ENCODE measurements at places on chromosomes 13 and 19.

DNA sequence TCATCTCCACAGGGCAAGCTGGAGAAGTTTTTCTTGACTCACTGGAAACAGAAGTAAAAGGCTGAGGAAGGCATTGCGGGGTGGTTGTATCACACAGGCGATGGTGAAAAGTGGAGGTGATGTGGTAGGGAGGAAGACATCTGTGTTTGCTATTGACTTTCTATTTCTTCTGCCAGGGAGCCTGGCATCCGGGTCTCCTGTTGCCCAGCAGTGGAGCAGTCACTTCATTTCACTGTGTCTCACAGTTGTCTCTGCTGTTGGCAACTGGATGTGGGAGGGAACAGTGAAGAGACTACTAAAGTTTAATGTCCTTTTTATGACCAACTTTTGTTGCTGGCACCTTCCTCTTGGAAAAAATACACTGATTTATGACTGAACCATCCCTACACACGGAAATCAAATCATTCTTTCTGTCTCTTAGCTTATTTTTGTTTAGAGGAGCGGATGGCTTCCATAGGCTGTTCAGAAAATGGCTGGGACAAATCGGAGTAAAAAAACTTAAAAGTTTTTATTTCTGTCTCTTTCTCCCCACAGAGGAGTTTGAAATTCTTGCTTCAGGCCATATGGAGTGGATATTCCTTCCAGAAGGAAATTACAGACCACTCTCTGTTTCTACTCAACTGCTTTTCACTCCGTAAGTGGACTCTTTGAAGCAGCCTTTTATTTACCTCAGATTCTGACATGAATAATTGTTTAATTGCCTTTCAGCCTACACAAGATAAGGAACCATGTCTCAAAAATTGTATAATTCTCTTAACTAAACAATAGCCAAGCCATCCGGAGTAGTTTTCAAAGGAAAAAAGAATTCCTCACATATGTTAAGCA, 23.8 kb upstream of the MEDAG start:
- DNase-seq: no peak

DNA sequence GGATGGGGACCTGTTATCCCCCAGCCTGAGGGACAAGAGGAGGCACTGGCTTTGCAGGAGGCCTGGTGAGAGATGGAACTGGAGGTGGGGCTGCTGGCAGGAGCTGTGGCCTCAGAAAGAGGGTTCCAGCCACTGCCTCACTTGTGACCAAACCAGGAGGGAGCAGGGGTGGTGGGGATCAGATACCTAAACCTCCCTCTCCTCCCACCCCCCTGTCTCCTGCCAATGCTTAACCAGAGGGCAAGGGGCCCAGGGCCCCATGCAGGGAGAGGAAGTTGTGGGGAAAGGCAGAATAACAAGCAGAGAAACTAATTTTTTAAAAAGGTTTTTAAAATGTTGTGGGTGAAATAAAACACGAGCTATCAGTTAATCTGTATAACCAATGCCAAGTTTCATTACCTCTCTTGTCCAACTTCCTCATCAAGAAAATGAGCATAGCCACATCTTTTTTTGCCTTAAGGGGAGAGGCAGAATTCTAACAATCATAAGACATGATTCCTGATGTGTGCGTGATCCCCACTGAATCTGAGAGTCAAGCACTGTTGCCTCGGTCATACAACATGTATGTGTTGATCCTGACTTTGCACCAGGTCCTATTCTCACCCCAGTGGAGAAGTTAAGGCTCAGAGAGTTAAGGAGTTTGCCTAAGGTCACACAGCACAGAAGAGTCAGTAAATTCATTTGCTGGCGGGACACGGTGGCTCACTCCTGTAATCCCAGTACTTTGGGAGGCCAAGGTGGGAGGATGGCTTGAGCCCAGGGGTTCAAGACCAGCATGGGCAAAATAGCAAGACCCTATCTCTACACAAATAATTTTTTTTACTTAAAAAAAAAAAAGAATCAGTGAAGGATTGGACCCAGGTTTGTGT, 12.9 kb downstream of the FXYD5 start:
- no peak for DNase-seq

DNA sequence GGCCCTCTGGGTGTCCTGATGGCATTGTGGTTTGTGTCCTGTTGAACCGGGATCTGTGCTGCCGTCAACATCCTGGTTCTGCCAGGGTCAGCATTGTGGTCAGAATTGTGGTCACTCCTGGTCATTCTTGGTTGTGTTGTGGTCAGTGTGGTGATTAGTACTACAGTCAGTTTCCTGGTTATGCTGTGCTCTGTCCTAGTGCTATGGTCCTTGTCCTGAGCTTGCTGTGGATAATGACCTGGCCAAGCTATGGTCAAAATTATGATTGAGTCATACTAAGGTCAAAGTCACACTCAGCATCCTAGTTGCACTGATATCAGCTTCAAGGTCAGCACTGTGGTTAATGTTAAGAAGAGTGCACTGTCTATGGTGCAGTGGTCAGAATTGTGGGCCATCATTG, 4.5 kb upstream of the OLFM2 start:
- no peak for DNase-seq

- no peak for DNase-seq
These were observed 7.1 kb upstream of the SAMD1 start for GRCh38 chr19:14097532-14098151.

- DNase-seq: no peak
These were observed at the start of gene CRLF1 for GRCh38 chr19:18606281-18607225. Gene CRLF1 (minus strand): TSS chr19:18606799. CDS start chr19:18606656, 143 bp downstream.

DNA sequence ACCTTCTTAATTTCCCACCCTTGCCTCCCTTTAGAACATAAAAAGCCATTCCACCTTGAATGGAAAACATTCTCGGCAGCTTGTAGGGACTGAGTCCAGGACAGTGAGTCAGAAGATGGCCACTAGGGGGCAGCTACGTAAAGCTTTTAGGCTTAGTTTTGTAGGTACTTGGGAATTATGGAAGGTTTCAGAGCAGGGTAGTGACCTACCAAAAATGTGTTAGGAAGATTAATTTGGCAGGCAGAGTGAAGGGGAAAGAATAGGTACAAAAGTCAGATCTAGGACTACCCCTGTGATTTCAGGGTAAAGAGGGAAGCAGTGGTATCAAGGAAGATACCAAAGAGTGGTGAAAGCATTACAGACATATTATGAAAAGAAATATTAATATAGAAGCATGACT, 198.4 kb downstream of the NDFIP2 start:
- DNase-seq: no peak

DNA sequence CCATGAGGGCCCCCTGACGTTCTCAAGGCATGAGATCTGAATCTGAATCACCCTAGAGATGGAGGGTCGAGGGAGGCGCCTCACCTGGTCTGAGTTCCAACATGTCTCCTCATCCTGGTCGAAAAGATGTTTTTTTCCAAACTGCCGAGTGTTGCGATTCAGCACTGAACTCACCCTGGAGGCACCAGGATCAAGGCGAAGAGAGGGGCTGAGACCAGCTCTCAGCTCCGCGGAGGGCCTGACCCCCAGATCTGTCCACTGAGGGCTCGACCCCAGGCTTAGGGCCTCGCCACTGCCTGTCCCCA, 555 bp downstream of the NR2C2AP start:
- no peak for DNase-seq

DNA sequence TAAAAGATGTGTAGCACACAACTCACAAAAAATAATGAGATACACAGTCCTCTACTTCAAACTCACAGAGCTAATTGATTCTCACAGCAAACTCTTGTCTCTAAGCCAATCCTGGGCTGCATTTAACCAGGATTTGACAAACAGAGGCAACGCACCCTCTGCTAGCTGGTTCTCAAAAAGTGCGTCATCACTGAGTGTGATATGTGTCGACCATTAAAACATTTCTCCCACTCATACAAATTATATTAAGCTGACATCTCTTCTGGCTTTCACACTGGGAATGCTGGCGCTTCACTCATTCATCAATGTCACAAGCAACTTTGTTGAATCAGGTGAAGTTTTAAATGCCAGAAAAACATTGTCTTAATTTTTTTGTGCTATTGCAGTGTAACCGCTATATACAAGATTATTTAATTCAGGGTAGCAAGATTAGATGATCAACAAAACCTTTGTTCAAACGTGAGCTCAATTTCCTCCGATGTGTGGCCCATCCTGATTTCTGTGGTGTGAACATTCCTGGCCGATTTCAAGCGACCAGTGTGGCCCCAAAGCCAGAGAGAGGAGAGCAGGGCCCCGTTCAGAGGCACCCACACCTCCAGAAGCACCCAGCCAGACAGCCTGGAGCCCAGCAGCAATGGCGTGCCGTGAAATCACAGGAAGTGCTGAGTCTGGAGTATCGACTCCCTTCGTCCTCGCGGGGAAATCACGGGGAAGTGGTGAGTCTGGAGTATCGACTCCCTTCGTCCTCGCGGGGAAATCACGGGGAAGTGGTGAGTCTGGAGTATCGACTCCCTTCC, 49.4 kb downstream of the RASA3 start:
- no peak for DNase-seq

DNA sequence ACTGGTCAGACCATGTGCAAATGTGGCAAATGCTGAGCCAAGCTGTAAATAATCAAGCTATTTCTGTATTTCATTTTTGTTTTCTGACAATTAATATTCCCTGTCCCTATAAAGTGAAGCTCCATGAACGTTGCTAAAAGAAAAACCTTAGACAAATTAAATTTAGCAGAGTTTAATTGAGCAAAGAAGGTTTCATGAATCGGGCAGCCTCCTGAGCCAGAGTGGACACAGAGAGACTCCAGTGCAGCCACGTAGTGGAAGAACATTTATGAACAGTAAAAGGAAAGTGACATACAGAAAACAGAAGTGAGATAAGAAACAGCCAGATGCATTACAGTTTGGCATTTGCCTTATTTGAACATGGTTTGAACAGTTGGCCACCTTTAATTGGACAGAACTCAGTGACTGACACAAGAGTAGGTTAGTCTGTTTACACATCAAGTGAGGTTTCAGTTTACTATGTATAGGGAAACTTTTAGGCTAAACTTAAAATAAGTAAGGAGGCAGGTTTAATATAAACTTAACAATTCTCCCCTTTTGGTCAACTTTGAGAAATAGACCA, 69.7 kb downstream of the UFM1 start:
- DNase-seq: no peak

GRCh38 chr13:42048684-42049453, 421 bp downstream of the DGKH start:
- DNase-seq: peak; percentile 67

DNA sequence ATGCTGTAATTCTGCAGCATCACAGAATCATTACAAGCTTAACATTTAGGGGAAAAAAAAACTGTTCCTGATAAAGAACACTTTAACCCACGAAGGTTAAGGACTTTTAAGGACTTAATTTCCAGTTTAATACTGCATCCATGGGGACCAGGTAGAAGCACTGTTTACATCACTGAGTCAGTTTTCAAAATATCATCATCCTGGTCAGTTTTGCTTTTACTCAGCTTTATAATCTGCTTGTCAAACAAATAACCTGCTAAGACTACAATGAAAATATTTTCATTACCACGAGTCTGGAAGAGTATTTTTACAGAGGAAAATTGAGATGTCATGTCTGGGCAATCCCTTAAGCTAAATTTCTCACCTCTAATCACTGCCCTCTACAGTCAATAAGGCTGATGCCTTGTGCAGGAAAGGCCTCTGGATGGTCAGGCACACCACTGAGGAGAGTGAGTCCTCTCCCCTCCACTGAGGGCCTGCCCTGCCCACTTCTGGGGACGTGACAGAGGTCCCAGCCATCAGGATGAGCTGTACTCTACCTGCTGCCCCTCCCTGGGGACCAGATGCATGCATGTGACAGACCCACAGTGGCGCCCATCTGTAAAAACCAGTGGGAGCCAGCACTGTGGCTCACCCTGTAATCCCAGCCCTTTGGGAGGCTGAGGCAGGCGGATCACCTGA, 31.0 kb downstream of the FOXO1 start:
- no peak for DNase-seq

GRCh38 chr19:13070425-13071140, 32.1 kb downstream of the LYL1 start:
- no peak for DNase-seq

- no peak for DNase-seq
These were observed 27.9 kb upstream of the IGFL1 start for GRCh38 chr19:46201454-46202310.

- DNase-seq: no peak
These were observed 12.7 kb upstream of the KBTBD6 start for GRCh38 chr13:41145136-41145908.

DNA sequence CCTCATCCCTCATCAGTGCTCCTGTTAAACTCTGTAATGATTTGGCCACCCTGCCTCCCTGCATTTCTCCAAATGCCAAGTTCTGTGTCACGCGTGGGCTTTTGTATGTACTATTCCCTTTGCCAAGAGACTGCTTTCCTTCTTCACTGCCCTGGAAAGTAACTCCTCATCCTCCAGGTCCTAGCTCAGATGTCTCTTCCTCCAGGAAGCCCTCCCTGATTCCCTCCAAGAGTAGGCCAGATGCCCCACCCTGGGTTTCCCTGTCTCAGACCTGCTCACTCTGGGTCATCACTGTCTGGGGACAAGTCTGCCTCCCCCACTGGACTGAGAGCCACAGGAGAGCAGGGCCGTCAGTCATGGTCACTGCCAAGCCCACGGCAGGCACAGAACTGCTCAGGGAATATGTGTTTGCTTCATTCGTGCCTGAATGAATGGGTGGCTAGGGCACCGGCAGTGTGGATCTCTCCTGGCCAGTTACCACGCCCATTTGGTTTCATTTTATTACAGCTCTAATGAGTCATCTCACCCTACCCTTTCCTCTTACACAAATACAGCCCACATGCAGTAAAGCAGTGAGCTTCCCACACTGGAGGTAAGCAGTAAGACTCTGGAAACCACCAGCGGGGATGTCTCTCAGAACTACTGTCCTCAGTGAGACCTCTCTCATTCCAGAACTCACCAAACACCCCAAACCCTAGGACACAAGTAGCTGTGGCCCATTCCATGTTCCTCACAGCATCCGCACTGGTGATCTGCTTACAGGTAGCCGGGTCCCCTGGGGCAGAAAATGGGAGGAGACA, 12.1 kb upstream of the GPR4 start:
- DNase-seq: peak; percentile 29

DNA sequence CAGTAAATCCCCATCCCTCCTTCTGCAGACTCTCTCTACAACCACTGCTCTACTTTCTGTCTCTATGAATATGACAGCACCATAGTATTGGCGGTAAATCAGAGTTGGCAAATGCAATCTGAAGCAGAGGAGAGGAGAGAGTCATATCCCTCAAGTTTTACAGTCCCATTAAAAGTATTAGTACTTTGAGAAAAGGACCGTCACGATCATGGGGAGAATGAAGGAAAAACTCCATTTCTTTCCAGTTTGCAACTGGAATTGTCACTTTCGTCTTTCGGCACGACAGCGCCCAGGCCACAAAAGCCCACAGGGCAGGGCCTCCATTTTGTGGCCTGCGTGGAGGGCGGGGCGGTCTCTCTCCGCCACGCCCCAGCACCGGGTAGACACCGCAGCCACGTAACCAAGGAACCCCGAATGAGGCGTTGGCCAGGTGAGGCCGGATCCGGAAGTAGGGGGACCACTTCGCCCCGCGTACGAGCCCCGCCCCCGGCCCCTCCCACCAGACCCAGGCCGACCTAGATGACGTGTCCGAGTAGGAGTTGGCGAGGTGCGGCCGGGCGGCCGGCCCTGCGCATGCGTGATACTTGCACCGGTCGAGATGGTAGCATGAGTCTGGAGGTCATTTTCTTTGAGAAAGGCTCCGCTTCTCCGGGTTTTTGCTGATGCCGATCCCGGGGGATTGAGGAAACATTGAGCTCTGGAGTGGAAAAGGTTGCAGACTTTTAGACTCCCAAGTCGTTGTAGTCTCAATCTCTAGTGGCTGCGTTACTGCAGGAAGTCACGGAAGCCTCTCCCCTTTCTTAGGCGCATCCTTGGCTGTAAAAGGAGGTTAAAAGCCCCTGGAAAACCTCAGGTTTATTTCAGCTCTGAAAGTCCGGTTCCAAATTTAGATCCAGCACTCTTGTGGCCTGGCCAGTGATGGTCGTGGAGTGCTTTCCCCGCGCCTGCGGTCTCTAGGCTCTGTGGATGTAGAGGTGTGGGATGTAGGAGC, 2.8 kb upstream of the TM9SF2 start:
- peak; percentile 94 for DNase-seq

GRCh38 chr19:1977120-1977519, 36.1 kb downstream of the CSNK1G2 start:
- no peak for DNase-seq
